Heart left ventricle (tissue), 16 donors: ENCODE measurements at places on chromosomes 2 and 18. TPM values are rescaled to one million over a fixed set of nuclear protein-coding genes. Genes with fewer than 3 reads are reported as not detected.
A peak's percentile ranks its signal among the peaks of the same experiment; 100 is the strongest.

The LYPD6B gene
- total RNA-seq: not detected

The TIA1 gene
- total RNA-seq: 51.7 TPM

The OSBPL6 gene
- 3.0 TPM for total RNA-seq

The ALPP gene
- not detected for total RNA-seq

The ADD2 gene
- total RNA-seq: 3.0 TPM

The ASAP2 gene
- 12.9 TPM for total RNA-seq

The GBX2 gene
- not detected for total RNA-seq

The MERTK gene
- 1.9 TPM for total RNA-seq

The CYS1 gene
- 9.1 TPM for total RNA-seq

The EGR4 gene
- not detected for total RNA-seq

The SFT2D3 gene
- total RNA-seq: 3.6 TPM

The PLCD4 gene
- total RNA-seq: 1.9 TPM

The RTKN gene
- 15.3 TPM for total RNA-seq

The CIDEA gene
- 3.5 TPM for total RNA-seq

The GPR45 gene
- not detected for total RNA-seq

- no peak for DNase-seq
These were observed 63.6 kb upstream of the LTBP1 start for GRCh38 chr2:32882816-32883810.

GRCh38 chr2:46803547-46803878 is 112.1 kb downstream of the MCFD2 start:
- DNase-seq: no peak

DNA sequence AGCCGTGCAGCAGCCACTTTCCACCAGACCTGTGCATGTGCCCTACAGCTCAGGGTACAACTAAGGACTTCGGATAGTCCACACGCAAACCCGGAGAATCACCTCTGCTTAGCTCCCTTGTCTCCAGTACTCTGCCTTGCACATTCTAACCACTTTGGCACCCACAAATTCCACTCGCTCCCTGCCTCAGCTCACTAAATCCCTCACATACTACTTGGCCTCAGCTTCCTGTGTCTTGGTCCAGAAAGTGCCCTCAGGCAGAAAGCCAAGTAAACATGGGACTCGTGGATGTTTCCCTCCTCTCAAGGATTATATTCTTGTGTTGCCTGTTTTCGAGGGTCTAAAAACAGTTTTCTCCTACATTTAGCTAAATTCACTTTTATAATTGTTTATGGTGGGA is 157.8 kb upstream of the DAPL1 start:
- no peak for DNase-seq

GRCh38 chr2:241066893-241067341 is 35.2 kb downstream of the MTERF4 start:
- DNase-seq: no peak

DNA sequence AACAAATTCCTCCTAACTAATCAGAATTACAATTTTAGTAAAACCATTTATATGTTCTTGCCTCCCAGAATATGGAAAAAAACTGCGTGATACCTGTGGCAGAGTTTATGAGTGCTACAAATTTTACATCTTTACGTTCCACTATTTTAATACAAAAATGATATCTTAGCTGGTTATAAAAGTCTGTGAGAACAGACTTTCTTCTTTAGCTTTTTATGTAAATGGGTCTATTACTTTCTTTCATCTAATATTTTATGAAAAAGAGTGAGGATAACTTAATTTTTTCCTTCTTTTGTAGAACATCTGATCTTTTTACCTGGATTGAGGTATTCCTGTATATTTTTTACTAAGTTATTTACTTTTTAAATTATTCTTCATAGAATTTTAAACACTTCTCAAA is 22.1 kb upstream of the REG3A start:
- no peak for DNase-seq

DNA sequence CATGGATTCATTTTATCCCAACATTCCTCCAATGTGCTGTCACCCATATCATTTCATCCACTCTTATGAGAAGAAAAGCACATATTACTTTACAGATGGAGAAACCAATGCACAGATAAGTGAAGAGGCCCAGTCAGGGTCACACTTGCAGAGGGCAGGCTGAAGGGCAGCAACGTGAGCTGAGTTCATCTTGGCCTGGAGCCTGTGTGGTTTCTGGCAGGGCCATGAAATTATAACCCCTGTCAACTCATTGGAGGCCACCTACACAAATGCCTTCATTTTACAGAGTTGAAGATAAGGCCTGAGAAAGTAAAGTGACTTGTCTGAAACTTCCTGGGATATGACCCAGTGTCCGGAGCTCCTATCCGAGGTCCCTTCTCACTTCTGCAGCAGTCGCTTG is 88.4 kb upstream of the NRP2 start:
- DNase-seq: peak; percentile 60

DNA sequence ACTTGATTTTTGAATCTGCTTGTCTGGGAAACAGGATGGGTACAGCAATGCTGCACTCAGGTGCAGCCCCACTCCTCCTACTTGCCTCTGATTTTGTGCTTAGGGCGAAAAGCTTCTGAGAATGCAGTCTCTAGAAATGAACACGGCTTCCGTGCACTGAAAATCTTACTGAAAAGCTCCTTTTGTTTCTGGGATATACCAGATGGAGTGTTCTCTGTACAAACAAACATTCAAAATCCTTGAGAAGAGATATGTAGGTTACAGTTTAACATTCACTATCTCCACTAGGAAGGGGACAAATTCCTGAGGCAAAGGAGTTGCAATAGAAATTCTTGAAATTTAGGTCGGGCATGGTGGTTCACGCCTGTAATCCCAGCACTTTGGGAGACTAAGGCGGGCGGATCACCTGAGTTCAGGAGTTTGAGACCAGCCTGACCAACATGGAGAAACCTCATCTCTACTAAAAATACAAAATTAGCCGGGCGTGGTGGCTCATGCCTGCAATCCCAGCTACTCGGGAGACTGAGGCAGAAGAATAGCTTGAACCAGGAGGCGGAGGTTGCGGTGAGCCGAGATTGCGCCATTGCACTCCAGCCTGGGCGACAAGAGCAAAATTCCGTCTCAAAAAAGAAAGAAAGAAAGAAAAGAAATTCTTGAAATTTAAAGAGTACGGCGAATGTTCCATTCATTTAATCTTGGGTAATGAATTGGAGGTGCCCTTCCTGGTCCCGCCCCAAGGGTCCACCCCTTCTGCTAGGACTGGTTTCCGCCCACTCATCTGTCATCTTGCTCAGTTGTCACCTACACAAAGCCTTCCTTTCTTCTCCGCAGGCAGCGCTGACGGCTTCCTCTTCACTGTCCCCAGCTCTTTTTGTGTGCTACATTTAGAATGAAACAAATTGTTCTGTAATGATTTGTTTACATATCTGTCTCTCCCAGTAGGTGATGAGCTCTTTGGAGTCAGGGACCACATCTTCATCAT is 92.4 kb downstream of the SOCS6 start:
- DNase-seq: no peak

DNA sequence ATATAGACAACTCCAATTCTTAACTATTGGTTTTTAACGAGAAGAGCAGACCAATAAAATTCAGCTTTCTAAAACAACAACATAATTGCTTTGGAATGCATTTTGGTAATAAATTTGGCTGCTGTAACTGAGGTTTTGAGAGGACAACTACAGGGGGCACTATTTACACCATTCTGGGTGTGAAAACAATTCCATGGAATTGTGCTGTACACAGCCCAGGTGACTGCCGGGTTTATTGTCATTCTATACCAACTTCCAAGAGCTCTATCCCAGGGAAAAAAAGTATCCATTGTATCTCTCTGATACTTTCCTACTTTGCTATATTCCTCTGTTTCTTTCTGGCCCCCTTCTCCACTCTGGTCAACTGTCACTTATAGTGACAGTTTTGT is 38.4 kb downstream of the IRS1 start:
- DNase-seq: no peak

- no peak for DNase-seq
These were observed 593.7 kb downstream of the NRXN1 start for GRCh38 chr2:50438259-50438658.

DNA sequence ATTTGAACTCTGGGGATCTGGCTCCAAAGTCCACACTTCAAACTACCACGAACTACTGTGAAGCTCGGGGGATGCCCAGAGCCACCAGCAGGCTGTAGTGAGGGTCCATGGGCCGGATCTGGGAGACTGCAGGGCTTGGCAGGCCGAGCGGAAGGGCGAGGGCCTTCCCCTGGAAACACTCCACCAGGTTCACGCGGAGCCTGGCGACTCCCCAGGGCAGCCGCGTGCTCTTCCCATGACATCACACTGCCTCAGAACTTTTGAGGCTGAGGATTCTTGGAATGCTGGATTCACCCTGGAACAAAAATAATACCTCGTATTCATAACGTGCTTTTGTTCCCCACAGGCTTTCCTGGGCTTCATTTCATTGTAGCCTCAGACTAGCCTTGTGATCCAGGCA is 201.0 kb downstream of the SMAD7 start:
- peak; percentile 85 for DNase-seq

- no peak for DNase-seq
These were observed 107.9 kb downstream of the CABLES1 start for GRCh38 chr18:23243178-23243577.

DNA sequence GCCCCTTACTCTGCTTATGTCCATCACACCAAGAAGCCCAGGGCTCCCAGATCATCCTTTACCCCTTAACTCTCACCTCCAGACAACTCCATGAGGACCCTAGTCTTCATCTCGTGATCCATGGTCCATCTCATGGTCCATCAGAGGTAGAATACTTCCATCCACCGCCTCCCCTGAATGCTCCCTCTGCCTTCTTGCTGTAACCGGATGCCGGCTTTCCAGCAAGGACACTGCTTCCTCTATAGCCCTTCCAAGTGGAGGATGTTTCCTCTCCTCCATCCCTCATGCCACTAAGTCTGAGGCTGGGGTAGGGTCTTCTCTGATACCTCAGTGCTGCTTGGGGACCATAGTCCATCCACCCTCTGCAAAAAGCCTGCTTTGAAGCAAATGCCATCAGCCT is 118.6 kb upstream of the SIX2 start:
- DNase-seq: no peak

DNA sequence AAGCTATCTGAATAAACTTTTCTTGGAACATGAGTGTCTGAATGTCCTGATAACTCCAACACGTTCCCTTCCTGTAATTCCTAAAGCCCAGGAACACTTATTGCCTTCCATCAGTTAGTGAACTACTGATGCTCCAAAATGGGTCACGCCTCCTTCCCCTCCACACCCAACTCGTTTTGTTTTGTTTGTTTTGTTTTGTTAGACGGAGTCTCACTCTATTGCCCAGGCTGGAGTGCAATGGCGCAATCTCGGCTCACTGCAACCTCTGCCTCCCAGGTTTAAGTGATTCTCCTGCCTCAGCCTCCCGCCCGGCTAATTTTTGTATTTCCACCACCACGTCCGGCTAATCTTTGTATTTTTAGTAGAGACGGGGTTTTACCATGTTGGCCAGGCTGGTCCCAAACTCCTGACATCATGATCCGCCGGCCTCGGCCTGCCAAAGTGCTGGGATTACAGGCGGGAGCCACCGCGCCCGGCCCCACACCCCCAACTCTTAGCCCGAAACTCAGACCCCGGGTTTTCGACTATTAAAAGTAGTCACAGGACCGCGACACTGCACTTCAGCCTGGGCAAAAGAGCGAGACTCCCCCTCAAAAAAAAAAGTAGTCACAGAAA is 774 bp downstream of the IER3IP1 start:
- no peak for DNase-seq

DNA sequence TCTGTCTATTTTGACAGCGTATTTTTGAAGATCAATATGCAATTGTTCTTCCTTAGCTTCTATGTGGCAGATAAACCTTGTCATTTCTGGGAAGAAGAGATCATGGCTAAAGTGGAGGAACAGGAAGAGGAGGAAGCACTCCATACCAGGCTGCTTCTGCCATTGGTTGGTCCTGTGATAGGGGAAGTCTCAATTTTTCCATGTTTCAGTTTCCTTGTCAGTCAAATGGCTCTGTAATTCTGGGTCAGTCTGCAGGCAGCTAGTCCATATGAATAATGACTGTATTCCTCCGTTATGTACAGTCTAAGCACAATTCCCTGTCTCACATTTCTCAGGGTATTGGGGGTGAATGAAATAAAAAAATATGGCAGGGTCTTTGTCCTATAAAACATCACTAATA is 277.6 kb upstream of the CXCR4 start:
- DNase-seq: no peak

DNA sequence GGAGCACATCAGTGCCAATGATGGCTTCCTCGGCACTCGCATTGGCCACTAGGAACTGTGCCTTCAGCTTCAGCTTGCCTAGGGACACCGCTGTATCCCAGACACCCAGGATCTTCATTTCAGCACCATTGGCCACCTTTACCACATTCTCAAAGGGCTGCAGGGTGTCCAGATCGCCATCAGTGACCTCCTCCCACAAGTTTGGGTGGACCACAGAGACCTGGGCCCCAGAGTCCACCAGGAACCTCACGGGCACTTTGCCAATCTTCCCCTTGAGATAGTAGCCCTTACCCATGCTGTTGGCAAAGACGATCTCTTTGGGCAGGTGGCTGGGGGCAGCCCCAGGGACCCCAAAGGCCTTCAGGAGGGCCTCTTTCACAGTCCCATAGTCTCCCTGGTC is 610 bp downstream of the ASPRV1 start:
- DNase-seq: no peak

GRCh38 chr18:3511980-3512379 is 62.0 kb downstream of the TGIF1 start:
- no peak for DNase-seq

- DNase-seq: peak; percentile 69
These were observed 60.6 kb downstream of the SLC16A14 start for GRCh38 chr2:230007931-230008707.

- DNase-seq: no peak
These were observed 37.0 kb downstream of the TWIST2 start for GRCh38 chr2:238884812-238885408.

DNA sequence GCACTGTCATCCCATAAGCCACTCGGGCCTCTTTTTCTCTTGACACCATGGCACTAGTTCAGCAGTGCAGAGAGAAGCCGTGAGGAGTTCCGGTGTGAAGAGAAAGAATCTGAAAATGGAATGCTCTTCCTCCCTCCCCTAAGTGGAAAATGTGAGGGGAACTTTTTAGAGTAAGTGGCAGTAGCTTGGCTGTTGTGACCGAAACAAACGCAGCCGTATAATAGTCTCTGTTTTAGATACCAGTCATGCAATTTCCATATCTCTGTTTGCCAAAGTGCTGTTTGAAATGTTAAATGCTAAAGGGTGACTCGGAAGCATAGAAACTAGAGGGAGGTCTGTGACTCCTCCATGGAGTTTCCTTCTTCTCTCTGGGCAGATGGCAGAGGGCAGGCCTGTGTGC is 122.9 kb downstream of the MTCL1 start:
- no peak for DNase-seq

- DNase-seq: no peak
These were observed 449.2 kb upstream of the DCC start for GRCh38 chr18:51890762-51891161.

DNA sequence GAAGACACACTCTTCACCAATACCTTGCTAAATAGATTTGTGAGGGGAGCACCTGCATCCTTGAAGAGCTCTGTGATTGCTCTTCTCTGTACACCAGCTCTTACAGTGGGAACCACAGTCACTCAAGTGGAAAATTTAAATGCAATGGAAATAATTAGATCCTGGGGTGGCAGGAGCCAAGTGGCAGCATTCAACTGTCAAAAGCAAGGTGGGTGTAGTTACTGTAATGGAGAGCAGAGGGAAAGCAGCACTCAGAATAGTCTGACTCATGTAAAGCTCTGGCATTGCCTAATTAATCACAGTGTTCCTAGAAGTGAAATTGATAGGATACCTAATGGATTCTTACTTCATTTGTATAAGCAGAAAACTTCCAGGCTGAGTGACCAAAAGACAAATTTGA is 245.8 kb downstream of the KCNE4 start:
- no peak for DNase-seq

- DNase-seq: no peak
These were observed 79.6 kb upstream of the THUMPD2 start for GRCh38 chr2:39858677-39859076.
